ENCODE measurements at places on chromosomes 12 and 14. TPM values are rescaled to one million over a fixed set of nuclear protein-coding genes. Genes with fewer than 3 reads are reported as not detected.

- no peak for DNase-seq
Observed at GRCh38 chr12:47419497-47419896, 286.3 kb downstream of the RPAP3 start.

SDR9C7 gene
- polyA plus RNA-seq = 0.03 TPM

PLD4 gene
- polyA plus RNA-seq = 11.1 TPM

- peak; percentile 39 for DNase-seq
Observed at GRCh38 chr12:65695113-65695865, 129.0 kb upstream of the HMGA2 start.

DNA sequence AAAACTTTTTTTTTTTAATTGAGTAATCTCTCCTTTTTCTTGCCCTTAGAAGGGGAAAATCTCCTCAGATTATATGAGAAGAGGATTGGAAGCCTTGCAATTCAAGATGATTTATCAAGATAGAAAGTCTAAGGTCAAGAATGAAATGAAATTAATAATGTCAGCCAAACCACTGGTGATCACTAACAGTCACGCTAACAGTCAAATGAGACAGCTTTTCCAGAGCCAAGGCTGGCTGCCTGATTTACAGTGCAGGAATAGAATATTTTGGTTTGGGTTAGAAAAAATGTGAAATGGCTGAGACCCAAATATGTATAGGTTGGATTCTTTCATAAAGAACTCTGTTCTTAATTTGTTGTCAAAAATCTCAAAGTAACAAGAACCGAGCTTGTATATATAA lies 204.3 kb downstream of the PPM1H start:
- no peak for DNase-seq

PLEKHG3 gene
- polyA plus RNA-seq = 56.1 TPM

- no peak for DNase-seq
Observed at GRCh38 chr14:102540315-102541028, 30.9 kb upstream of the ANKRD9 start.

APAF1 gene
- polyA plus RNA-seq = 18.5 TPM
